Spinal cord (tissue), 10 donors: ENCODE measurements at places on chromosomes 1 and 21. TPM values are rescaled to one million over a fixed set of nuclear protein-coding genes. Genes with fewer than 3 reads are reported as not detected.
A peak's percentile ranks its signal among the peaks of the same experiment; 100 is the strongest.

DNA sequence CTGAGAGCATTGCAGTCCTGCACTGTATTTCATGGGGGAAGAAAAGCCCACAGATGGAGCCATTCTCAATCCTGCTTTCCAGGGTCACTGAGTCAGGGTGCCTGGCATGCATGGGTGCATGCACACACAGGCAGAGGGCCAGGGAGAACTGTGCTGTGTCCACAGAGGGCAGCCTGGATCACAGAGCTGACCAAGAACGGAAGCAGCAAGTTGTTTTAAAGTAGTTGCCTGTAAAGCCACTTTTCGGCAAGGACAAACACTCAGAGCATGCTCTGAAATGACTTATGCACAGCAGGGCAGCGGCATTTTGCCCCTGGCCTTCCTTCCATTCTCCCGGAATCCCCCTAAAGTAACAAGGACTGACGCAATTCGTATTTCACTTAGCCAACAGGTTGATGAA, 3.6 kb downstream of the ERG start:
- no peak for DNase-seq

GRCh38 chr1:184276416-184276815, 110.4 kb upstream of the C1orf21 start:
- no peak for DNase-seq

- DNase-seq, result peak; percentile 20
These were observed 662 bp downstream of the SCAF4 start for GRCh38 chr21:31731056-31731856.

DNA sequence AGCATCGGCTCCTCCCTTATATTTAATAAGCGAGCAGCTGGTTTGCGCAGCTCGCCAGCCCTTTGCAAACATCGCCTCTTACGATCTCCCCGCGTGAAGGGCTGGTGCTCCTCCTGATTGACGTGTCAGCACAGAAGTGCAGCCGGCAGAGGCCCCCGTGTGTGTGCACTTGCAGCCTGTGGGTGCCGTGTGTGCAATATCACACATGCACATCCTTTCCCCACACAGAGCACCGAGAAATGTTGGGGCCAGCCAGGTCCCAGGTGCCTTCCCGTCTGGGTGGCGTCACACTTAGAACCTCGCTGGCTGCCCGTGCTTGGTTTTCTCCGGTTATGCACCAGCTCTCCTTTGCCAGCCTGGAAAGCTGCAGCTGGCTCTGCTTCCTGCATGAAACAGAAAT, 126.6 kb upstream of the AJAP1 start:
- DNase-seq, result no peak

GRCh38 chr1:194512957-194513356, 1326.5 kb upstream of the B3GALT2 start:
- no peak for DNase-seq

- DNase-seq, result no peak
These were observed 18.0 kb downstream of the HHIPL2 start for GRCh38 chr1:222529916-222530315.

GRCh38 chr1:244296447-244296846, 155.3 kb downstream of the ADSS2 start:
- DNase-seq, result no peak

GRCh38 chr1:98104289-98104688, 183.5 kb upstream of the DPYD start:
- peak; percentile 95 for DNase-seq

DNA sequence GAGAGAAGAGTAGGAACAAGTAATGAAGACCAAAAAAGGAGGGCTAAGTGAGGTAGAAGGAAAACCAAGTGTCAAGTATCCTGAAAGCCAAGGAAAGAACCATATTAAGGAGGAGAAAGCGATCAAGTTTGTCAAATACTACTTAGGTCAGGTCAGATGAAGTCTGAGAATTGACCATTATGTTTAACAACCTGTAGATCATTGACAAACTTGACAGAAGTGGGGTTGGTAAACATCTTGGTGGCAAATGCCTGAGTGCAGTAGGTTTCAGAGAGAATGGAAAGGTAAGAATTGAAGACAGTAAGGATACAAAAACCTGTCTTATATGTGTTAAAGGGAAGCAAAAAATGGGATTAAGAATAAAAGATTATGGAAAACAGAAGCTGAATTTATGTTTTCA, 3.7 kb upstream of the CHIA start:
- no peak for DNase-seq

DNA sequence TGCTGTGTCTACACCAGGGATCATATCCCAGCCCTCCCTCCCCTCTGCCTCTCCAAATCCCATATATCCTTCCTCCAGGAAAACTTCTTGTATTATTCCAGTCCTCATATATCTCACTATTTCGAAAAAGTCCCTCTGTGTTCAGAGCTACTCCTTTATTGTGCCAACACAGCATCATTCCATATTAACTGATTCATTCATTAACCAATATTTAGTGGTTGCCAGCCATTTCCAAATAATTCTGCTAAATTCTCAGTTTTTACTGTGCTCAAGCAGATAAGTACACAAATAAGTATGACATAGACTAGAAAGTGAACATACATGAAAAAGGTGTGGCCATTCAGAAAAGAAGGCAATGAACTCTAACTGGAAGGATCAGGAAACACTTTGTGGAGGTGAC, 241.6 kb upstream of the DUSP10 start:
- no peak for DNase-seq

DNA sequence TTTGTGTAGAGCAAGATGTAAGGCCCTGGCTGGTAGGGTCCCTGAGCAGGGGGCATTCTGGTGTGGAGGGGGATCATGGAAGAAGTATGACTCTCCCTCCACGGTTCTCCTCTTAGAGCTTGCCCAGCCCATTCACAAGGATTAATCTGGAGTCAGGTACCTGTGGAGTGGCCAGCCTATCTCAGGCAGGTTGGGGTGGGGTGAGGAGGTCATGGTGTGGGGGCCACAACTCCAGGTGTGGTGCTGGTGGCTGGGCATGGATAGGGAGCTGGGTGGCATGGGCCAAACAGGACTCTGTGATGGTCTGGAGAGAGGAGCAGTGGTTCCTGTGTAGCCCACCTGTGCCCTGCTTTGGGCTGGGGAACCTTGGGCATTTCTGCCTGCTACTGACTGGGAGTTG, 32.3 kb downstream of the TMCC2 start:
- DNase-seq, result no peak

- DNase-seq, result no peak
These were observed 68.2 kb upstream of the SELENON start for GRCh38 chr1:25731626-25732370.

- no peak for DNase-seq
These were observed 32.9 kb downstream of the TP73 start for GRCh38 chr1:3685222-3685621.

GRCh38 chr1:26020941-26021646, 481 bp upstream of the EXTL1 start:
- no peak for DNase-seq

GRCh38 chr1:9186082-9186859, 48.3 kb upstream of the H6PD start:
- no peak for DNase-seq

DNA sequence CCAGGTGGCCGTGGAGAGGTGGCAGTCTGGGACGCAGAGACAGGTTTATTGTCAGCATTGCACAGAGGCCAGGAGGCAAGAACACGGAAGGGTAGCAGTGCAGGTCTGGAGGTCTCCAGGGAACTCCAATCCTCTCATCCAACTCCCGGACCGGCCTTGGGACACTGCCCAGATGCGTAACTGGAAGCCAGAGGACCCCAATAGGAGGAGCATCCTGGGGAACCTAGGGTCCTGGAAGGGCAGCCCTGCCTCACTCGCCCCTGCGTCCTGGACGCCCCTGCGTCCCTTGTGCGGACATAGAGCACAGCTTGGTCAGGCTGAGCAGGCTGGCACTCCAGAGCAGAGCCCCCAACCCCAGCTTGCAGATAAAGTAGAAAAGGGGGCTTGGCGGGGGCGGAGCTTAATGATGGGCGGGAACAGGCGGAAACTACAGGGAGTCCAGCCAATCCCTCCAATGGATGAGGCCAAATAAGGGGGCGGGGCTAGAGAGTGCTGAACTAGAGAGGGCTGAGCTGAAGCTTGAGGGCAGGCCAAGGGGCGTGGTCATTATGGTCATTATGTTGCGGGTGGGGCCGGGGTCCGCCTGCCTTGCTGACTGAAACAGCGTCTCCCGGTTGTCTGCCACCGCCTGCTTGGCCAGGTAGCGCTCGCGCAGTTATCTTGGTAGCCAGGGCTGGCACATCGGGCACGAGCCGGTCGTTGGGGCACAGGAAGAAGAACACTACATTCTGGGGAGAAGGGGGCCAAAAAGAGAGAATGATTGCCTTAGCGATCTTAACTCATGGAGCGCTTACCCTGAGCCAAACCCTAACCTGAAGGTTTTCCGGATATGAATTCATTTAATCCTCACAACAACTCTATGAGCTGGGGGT, 3.7 kb upstream of the ARHGEF19 start:
- DNase-seq, result peak; percentile 63

DNA sequence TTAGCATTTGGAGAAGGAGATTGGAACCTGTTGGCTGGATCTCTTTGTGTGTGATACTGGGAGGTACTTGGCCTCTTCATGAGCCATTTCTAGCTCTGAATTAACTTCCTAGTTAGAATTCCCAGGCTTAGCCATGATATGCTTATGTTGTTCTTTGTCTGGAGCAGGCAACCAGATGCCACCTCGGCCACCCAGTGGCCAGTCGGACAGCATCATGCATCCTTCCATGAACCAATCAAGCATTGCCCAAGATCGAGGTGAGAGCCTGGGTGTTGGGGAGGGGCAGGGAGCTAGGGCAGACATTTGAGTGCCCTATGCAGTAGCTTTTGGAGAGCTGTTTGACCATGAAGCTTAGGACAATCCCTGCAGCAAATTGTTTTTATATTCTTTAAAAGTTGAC, 26.5 kb upstream of the PIGV start:
- DNase-seq, result no peak

GRCh38 chr1:10663678-10664035, 132.8 kb downstream of the CASZ1 start:
- DNase-seq, result peak; percentile 54

- no peak for DNase-seq
These were observed 404.5 kb upstream of the ADAMTS5 start for GRCh38 chr21:27371115-27371974.

DNA sequence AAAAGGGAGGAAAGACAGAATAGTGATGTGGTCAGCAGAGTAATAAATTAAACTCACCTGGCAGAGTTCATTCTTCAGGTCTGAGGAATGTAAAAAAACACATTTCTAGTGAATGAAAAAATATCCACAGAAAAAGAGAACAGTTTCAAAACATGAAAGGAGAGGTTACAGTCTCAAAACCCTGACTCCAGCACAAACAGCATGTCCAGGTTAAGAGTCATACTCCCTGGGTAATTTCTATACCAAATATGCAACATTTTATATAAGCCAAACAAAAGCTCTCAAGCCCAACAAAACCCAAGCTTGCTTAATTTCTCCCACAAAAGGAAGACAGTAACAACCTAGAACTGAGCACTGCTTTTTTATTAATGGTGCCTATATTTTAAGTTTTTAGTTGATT, 173.0 kb downstream of the NTMT2 start:
- DNase-seq, result no peak

- no peak for DNase-seq
These were observed 6.3 kb upstream of the CATSPER4 start for GRCh38 chr1:26184086-26184485.

GRCh38 chr1:20723537-20724363, 5.9 kb upstream of the KIF17 start:
- no peak for DNase-seq

DNA sequence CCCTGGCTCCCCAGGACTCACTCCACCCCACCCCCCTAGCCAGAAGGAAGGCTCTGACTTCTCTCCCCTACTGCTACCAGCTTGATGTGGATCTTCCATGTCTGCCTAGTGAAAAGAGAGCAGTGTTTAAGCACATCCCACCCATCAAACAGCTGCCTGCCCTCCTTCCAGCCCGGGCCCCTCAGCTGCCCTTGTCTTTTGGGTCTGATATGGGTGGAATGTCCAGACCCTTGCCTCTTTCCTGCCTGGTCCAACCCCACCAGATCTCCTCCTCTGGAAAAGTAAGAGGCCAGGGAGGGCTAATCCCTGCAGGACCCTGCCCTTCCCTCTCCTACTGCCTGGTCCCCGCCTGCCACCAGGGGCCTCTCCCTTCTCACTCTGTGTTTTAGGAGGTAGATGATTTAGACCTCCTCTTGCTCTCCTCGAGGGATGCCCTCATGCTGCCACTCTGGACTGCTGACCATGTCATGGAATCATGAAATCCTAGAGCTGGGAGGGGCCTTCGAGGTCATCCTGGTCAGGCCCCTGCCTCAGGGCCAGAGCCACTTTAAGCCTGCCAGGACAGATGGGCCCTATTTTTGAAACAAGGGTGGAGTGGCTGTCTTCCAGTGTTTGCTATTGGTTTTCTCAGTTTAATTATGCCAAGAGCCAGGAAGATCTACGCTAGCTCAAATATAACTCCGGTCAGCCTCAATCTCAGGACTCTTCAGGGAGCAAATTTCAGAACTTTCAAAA, 15.8 kb upstream of the HSPG2 start:
- no peak for DNase-seq

DNA sequence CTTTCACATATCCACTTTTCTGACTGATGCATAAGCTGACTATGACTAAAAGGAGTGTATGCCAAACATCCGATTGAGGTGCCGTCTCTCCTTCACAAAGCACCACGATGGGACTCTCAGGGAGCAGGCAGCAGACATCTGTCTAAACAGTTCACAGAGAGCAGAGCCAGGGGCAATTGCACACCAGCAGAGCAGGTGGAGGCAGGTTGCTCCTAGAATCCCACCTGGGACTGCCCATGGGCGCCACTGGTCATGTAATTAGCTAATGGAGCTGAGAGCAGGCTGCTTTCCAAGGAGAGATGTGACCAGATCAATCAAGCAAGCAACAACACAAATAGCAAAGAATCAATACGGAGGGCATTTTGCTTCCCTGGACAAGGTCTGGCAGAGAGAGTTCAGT, 30.5 kb upstream of the COA6 start:
- DNase-seq, result no peak

GRCh38 chr1:201593200-201593921, 54.4 kb downstream of the NAV1 start:
- no peak for DNase-seq

DNA sequence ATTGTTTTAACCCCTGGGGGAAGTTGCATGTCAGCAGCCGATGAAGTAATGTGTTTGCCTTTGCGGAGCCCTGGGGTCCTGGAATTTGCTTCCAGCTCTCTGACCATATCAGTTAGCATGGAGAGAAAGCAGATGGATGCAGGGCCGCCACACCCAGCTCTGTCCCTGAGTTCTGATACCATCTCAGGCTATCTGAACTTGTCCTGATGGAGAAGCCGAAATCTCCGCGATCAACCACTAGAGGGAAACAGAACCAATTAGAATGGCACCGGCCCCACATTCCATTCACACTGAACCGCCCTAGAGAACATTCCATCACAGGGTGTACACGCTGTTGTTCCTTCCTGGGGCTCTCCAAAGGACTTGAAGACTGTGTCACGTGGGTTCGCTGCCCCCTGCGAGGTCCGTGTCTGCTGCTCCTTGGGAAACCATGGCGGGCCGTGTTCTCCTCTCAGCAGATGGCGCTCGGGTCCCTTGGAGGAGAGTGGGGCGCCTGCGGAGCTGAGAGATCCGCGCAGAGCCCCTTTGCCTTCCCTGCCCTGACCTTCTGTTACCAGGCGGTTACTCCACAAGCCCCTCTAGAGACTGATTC, 75.4 kb downstream of the ABCA4 start:
- DNase-seq, result peak; percentile 57

RYR2 gene
- total RNA-seq, result 9.2 TPM

APCS gene
- total RNA-seq, result not detected

MYCBP gene
- 6.3 TPM for total RNA-seq

GSTM2 gene
- total RNA-seq, result 86.2 TPM

GRIK1 gene
- total RNA-seq, result 28.8 TPM

SMPDL3B gene
- total RNA-seq, result 0.89 TPM

CFHR1 gene
- 0.83 TPM for total RNA-seq

SV2A gene
- total RNA-seq, result 90.7 TPM

FCGR1A gene
- total RNA-seq, result 18.2 TPM

CLDN17 gene
- not detected for total RNA-seq
